ENCODE measurements at places on chromosomes 1 and 21.

DNA sequence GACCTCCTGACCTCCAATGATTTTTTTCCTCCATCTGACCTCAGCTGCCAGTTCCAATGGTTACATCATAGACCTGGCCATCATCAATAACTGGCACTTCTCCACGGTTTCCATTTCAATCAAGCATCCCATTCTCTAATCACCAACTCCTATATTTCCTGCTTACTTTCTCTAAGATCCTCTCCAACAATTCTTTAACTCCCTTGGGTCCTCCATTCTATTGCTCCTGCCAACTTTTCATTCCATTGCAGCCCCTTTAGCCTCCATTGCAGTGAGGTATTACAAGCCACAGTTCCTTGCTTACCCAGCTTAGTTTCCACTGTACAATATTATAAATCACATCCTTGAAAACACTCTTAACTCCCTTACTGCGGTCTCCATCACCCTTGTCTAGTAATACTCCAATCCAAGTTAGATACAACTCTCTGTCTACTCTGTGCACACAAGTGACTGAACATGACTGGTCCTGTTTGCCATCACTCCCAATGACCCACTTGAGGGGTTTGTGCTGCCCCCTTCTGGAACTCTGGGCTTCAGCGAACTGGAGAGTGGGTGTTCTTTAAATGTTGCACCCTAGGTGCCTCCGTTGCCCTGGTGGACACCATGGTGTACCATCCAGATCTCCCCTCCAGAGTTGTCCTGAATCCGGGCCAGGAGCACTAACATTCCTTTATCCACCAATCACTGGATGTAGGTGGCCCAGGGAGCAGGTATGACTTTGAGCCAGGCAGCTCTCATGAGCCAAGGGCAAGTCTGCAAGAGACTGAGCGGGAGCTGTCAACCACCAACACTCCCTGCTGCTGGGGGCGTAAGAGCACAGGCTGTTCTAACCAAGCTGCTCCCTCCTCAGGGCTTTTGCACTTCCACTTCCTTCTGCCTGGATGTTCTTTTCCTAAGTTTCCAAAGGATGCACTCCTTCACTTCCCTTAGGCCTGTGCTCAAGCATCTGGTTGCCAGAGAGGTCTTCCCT lies 3.7 kb upstream of the FNDC7 start:
- DNase-seq, result peak; percentile 81

- DNase-seq, result no peak
Observed at GRCh38 chr1:89261926-89262515, 10.6 kb downstream of the GBP5 start.

DNA sequence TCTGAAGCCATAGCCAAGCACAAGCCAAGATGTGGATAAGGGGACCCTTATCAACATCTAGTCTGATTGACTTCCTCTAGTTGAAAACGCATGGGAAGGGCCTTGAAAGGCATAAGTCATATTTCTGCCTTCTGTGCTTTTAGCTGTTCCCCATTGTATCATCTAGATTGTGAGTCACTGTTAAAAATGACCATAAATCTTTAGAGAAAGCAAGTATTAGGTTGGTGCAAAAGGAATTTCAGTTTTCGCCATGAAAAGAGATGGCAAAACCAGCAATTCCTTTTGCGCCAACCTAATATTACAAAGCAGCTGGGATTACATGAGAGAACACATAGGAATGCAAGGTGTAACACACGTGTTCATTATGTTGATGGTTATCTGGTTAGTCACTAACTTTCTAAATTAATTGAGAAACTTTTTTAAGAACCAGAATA lies 63.6 kb downstream of the CLIC6 start:
- no peak for DNase-seq

DNA sequence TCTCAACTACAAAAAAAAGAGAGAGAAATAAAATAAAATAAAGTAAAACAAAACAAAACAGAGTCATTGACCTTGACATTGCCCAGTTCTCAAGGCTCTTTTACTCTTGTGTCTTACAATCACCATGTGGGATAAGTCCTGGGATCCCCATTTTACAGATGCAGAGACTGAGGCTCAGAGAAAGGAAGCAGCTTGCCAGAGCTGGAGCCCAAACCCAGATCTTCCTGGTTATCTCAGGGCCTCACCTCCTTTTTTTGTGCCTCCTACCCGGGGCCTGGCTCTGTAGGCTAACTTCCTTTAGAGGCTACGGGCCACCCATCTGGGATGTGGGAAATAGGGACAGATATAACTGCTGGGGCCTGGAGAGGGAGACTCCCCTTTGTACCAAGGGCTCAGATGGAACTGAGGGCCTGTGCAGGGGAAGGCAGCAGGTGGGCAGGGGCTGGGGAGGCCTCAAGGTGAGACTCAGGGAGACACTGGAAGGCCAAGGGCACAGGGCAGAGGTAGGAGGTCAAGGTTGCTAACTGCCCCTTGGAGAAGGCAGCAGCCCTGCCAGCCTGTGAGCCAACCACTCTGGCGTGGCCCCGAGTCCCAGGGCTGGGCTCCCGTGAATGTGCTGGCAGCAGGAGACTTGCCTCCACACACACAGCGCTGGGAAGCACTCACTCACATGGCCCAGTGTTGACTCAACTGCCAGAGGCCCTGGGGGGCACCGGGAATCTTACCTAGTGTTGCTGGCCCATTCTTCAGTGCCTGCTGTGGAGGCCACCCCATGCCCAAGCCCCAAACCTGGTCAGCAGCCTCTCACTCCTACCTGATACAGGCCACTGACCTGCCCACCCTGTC lies 6.5 kb upstream of the ECE1 start:
- no peak for DNase-seq

DNA sequence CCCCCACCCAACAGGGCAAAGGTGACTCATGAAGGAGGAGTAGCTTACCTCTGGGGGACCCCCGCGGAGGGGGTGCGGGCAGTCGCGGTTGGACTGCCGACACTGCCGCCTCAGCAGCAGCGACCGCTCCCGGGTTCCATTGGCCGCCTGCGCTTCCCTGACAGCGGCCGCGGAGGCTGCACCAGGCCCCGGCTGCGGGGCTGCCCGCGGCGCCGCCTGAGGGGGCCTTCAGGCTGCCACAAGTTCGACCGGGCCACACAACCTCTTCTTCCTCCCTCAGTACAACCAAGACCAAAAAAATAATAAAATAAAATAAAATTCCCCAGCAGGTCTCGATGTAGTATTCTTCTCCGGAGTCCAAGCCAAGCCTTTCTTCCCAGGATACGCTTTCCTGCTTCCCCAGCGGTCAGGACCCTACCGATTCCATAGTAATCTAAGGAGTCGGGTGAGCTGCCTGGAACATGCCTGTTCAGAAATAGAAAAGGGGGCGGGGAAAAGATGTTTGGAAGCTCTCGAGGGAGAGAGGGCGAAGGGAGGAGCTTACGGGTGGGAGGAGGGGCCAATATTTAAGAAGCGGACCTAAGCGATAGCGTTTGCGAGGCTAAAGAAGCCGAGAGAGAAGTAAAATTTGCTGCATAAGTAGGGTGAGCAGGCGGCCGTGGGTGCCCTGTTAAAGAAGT lies at the start of gene PI4KB:
TSS of gene PI4KB (minus strand) at position 194 of the 680 bp plus-strand sequence. CDS start 10,935 bp downstream, outside the sequence.
- DNase-seq, result peak; percentile 97
